Stimulated activated CD4-positive, alpha-beta T cell treated with anti-CD3 and anti-CD28 coated beads, Interleukin-15, amount 100 ng/mL, for 1 hour (primary cell): ENCODE measurements at places on chromosomes 1 and 21.

DNA sequence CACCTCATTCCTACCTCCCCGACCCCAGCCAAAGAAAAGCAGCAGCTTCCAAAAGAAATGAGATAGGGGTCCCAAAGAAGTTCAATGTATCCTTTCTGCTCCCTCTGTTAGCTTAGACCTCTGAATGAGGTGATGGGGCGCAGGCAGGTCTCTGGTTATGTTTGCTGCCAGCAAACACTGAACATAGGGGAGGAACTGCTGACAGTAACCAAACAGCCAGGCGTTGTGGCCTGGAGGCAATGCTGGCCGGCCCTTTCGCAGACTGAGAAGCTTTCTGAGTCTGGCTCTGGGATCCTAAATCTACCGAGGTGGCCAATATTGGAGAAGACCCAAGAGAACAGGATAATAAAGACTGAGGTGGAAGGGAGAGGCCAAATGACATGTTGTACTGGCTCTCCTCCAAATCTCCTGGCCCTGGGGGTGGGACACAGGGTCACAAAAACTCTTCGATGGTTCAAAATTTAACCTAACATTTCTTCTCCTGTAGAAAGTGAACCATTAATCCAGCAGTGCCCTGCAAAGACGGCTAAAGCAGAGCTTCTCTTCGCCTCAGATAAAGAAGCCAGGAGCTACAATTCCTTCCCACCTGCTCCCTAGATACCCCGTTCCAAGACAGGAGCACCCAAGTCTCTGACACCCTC is 19.6 kb downstream of the SSR2 start:
- DNase-seq = no peak

DNA sequence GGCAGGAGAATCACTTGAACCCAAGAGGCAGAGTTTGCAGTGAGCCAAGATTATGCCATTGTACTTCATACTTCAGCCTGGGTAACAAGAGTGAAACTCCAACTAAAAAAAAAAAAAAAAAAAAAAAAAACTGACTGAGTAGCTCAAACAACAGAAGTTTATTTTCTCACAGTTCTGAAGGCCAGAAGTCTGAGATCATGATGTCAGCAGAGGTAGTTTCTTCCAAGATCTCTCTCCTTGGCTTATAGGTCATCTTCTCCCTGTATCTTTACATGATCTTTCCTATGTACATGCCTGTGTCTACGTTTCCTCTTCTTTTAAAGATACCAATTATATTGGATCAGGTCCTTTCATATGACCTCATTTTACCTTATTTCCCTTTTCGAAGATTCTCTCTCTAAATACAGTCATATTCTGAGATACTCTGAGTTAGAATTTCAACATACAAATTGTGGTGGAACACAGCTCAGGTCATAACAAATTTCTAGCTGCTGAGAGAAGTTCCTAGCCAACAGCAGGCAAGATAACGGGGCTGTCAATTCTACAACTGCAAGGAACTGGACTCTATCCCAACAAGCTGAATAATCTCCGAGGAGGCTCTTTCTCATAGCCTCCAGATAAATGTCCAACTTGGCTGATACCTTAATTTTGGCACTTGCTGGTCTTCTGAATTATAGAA is 187.7 kb upstream of the ADAMTS5 start:
- no peak for DNase-seq

GRCh38 chr1:190244406-190244805 is 233.3 kb downstream of the BRINP3 start:
- DNase-seq = no peak

DNA sequence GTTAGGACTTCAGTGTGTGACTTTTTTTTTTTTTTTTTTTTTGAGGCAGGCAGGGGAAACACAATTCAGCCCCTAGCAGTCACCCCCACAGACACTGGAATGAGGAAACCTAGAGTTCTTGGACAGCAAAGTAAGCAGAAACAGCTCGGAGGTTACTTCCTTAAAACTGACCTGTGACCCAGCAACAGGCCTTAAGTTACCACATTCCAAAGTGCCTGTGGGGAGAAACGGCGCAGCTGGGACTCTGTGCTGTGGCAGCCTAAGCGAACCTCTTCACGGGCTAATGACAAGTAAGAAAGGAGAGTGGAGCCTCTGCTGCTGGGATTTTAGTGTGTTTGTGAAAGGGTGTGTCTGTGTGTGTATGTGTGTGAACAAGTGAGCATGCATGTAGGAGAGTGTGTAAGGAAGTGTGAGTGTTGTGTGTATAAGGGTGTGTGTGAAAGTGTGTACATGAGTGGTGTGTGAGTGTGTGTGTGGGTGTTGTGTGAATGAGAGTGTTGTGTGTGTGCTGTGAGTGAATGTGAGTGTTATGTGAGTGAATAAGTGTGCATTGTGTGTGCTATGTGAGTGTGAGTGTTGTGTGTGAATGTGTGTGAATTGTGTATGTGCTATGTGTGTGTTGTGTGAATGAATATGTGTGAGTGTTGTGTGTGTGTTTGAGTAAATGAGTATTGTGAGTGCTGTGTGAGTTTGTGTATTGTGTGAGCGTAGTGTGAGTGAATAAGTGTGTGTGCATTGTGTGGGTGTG is 180.8 kb downstream of the BRINP2 start:
- DNase-seq = no peak

GRCh38 chr1:44077421-44077820 is 41.2 kb upstream of the KLF17 start:
- DNase-seq = no peak

- no peak for DNase-seq
These were observed 40.6 kb upstream of the TSPEAR start for GRCh38 chr21:44751799-44752636.

- no peak for DNase-seq
These were observed 10.7 kb downstream of the MED18 start for GRCh38 chr1:28339551-28339950.

DNA sequence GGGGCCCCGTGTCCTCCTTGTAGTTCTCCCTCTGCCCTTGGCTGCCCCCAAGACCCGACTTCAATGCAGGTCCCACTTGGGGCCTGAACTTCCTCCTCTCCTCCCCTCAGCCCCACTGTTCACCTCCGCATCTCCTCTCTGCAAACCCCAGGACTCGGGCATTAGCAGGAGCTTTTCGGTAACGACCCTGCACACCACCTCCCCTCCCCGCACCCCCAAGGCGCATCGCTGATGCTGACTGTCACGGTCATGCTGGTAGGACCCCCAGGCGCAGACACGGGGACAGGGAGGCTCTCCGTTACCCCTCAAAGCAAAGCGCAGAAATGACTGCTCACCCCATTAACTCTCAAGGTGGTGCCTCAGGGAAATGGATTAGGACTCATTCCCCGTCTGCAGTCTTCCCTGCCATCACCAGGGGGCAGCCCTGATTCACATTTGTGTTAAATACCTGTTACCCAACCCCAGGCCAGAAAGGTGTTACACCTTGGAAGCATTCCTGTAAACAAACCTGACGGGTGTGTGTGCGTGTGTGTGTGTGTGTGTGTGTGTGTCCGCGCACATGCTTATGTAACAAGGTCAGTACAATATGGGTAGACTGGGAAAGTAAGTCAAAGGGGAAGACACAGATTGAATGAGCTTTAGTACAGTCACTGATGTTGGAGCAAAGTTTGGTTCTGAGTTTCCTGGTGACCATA is 6.4 kb upstream of the GUCA2B start:
- DNase-seq = peak; percentile 28
